NCI-H524 (cell line): ENCODE measurements at places on chromosomes 6 and 20.

- DNase-seq, result no peak
Measured at GRCh38 chr6:156710479-156710878, 66.7 kb upstream of the ARID1B start.

DNA sequence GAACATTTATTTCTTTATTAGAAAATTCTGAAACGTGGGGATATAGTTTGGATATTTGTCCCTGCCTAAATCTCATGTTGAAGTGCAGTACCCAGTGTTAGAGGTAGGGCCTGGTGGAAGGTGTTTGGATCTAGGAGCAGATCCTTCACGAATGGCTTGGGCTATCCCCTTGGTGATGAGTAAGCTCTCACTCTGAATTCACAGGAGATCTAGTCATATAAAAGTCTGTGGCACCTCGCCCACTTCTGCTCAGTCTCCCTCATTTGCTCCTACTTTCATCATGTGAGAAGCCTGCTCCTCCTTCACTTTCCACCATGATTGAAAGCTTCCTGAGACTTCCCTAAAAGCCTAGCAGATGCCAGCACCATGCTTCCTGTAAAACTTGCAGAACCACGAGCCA is 96.8 kb upstream of the GJE1 start:
- DNase-seq, result no peak

DNA sequence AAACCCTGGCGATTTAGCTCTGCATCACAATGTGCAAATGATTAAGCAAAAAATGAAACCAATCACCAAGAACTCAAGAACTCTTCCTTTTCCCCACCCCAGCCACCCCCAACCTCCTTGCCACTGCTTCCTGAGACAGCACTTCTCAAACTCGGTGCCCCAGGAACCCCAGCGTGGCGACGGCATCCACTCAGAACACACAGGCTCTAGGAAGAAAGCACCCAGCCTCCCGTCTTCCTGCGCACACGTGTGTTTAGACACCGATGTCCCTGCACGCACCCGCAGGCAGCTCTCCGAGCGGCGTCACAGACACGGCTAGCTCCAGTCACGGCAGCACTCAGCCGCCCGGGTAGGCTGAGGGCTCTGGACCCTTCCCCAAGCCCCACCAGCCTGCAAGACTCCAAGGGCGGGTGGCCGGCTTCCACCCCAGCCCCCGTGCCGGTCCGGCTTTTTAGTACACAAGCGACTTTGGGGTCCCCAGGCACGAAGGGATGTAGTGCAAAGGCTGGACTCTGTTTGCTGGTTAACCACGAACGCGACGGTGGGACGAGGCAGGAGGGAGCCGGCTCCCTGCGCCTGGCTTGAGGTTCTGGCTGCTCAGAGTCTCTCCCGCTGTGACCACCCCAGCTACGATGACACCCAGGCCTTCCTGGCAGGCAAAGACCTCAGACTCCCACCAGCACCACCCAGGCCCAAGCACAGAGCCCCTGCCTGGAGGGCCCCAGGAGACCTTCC is 51.9 kb downstream of the KCNQ2 start:
- no peak for DNase-seq

GRCh38 chr6:130749402-130749801 is 77.8 kb upstream of the SMLR1 start:
- no peak for DNase-seq

GRCh38 chr6:1613346-1613687 is 3.6 kb downstream of the FOXC1 start:
- no peak for DNase-seq
